Posterior cingulate gyrus (tissue), 11 donors: ENCODE measurements at places on chromosomes 6 and 20.

DNA sequence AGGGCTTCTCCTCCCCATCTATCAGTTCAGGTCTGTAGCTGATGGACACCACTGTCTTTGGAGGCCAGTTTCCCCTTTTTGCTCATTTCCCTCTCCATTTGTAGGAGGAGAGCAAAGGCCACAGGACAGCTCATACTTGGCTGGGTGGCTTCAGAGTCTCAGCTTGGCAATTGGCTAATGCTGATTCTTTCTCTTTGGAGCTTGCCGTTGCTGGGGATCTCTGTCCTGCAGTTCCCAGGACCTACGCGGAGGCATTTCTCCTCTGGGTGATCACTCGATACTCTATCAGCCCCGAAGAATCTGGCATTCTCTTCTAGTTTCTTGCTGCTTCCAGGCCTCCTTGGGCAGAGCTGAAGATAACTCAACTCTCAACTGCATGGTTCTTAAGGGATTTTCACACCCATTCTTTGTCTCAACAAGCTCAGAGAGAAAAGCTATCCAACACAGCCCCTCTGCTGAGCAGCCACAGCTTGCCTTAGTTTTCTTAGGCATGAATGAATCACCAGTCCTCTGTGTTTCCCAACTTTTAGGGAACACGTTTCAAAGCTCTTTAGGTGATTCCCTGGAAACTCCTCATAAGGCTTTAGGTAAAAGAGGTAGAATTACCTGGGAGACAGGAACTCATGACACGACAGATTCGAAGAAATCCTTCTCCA lies 19.2 kb upstream of the SSR1 start:
- no peak for DNase-seq

DNA sequence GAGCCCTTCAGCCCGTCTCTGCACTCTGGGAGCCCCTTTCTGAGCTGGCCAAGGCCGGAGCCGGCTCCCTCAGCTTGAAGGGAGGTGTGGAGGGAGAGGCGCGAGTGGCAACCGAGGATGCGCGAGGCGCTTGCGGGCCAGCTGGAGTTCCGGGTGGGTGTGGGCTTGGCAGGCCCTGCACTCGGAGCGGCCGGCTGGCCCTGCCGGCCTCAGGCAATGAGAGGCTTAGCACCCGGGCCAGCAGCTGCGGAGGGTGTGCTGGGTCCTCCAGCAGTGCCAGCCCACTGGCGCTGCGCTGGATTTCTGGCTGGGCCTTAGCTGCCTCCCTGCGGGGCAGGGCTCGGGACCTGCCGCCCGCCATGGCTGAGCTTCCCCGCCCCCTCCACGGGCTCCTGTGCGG lies 49.8 kb downstream of the GMPR start:
- no peak for DNase-seq

DNA sequence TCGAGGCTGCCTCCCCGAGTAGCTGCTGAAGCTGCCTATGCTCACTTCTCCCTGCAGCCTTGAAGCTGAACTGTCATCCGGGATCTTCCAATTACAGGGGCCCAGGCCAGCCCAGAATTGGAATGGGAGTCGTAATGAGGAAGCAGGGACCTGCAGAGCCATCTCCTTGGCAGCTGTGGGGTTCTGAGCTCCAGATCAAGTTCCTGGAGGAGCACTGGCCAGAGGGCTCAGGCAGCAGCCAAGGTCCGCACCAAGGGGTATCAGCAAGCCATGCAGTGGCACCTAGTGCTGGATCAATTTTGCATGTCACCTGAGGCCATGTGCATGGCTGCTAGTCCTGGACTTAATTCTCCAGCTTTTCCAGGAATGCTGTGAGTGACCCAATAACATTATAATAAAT lies 163.2 kb upstream of the TSHZ2 start:
- no peak for DNase-seq

GRCh38 chr20:1900321-1900801 lies 5.2 kb downstream of the SIRPA start:
- peak; percentile 67 for DNase-seq

- no peak for DNase-seq
These were observed 14.8 kb downstream of the FAXC start for GRCh38 chr6:99334526-99335127.

- DNase-seq = peak; percentile 96
These were observed 59.2 kb downstream of the TRAM2 start for GRCh38 chr6:52517502-52518278.

DNA sequence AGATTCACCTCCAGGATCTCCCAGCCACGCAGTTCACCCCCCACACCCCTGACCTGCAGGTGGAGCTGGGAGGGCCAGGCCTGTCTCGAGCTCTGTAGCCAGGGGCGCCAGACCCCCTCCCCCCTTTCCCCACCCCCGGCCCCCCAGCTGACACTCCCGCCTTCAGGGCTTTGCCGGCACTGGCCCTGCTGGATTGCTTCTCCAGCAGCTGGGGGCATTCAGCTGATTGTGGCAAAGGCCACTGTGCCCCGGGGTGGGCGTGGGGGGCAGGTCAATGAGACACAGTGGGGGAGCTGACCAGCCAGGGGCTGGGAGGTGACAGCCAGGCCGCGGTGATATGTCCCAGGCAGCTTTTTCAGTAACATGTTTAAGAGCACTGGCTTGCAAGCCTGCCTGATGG lies 22.2 kb downstream of the ZBP1 start:
- peak; percentile 56 for DNase-seq

DNA sequence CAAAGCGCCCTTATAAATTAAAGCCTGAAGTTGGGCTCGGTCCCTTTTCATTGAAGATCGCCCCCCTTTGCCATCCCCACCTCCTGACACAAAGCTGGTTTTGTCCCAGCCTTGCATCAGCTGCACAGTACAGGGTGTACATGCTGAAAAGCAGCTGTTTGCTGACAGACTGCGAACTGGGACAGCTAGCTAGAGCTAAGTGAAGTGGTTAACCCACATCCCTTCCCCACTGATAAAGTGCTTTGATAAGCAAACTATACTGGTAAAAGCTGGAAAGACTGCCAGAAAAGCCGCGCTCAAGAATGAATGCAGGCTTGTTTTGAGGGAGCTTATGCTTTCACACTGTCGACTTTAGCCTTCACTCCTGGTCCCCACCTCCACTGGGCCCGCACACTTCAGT lies 207.3 kb downstream of the GMDS start:
- no peak for DNase-seq

DNA sequence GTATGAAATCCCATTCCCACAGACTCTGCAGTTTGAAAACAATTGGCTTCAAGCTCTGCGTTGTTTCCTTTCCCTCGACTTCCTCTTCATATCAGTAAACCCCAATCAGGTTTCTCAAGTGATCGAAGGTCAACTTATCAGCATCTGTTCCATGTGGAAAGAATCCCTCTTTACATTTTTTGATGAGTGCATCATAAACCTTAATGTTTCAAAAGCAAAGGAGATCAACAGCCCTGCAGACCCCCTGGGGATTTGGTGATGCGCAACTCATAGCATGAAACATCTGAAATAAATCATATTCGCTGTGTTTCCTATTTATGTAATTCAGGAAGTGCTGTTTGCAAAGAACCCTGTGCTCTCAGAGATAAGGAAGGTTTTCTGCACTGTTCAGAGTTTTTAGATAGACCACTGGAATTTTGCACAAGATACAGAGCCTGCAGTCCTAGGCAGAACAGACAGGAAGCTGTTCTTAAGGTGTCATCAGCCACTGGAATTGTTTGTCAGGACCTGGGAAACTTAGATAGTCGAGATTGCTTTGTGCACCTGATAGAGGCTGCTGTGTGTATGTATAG lies 216.0 kb downstream of the HIVEP2 start:
- no peak for DNase-seq

DNA sequence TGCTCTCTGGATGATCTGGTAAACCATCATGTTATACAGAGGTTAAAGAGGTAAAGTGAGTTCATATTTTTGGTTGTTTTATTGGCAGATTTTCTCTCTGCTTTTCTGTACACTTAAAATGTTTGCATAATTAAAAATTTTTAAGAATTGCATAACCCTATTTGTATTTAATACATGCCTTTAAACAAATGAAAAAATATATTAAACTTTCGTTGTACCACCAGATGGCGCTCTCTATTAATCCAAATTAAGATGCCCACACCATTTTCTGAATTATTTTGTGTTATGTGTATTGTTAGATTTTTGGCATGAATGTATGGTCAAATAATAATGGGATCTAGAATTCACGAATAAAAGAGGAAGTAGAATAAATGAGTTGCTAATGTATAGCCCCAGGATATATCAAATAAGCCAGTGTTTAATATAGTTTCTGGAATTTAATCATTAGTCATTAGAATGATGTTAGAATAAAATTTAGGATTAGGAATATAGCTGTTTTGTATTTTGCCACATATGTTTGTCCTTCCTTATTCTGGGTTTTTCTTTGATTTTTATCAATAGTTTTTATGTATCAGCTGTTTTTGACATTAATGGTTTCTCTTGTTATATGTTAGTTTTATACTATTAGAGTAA lies 38.9 kb downstream of the SMAP1 start:
- no peak for DNase-seq

DNA sequence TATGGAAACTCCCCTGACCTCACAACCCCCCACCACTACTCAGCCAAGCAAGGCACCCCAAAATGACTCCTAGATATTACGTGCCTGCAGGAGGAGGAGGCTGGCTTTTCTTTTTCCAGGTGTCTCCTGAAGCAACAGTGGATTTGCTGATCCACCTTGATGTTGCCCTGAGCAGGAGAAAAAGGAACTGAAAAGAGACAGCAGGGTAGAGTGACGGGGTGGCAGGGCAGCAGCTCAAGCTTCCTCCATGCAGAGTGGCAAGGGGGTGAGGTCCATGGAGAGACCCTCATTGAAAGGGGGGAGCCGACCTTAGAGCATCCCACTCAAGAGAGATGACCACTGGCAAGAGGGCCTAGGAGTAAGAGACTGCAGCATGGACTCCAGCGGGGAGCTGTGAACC lies 112.0 kb upstream of the SIRPA start:
- DNase-seq = no peak

DNA sequence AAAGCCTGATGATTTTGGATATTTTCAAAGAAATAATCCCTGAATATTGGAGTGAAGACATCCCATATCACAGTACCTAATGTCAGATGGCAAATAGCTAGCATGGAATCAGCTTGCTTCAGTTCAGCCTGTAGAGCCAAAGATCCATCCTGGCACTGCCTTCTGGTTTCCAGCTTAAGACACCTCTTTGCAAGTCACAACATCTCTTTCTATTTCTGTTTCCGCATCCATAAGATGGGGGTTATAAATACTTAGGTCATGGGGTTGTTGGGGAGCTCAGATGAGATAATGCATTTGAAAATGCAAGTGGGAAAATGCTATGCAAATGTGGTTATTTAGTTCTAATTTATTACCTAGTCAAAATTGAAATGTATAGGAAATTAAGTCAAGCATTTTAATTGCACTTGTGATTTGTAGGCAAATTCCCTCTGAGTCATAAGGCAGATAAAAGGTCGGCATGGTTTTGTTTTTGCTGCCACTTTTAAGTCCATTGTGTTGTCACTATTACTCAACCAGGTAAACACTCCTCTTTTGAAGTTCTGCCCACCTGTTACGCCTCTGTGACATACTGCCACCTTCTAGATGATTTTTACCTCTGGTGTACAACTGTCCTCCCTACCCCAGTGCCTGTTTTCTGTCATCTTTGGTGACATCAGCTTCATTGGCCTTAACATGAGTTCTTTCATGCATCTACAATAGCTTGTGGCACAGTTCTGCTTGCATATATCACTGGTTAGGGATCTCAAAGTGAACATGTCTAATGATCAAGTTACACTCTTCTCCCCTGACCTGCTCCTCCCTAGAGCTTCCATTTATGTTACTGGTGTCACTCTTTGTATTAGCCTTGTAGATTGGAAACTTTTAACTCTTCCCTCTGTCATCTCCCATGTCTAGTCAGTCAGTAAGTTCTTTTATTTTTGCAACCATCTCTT lies 96.6 kb downstream of the CDKAL1 start:
- no peak for DNase-seq

GRCh38 chr6:154285826-154286225 lies 70.8 kb downstream of the IPCEF1 start:
- no peak for DNase-seq

DNA sequence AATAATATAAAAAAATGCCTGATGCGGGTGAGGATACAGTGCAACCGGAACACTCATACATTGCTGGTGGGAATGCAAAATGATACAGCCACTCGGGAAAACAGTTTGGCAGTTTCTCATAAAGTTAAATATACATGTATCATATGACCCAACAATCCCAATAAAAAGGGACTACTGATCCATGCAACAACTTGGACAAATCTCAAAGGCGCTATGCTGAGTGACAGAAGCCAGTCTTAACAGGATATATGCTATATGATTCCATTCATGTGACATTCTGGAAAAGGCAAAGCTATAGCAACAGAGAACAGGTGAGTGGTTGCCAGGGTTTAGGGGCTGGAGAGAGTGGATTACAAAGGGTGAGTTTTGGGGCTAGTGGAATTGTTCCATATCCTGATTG lies 170.2 kb upstream of the MLN start:
- DNase-seq = no peak

- no peak for DNase-seq
These were observed 31.2 kb upstream of the CCND3 start for GRCh38 chr6:41972826-41973225.

GRCh38 chr6:90393232-90393884 lies 96.7 kb upstream of the BACH2 start:
- DNase-seq = no peak

DNA sequence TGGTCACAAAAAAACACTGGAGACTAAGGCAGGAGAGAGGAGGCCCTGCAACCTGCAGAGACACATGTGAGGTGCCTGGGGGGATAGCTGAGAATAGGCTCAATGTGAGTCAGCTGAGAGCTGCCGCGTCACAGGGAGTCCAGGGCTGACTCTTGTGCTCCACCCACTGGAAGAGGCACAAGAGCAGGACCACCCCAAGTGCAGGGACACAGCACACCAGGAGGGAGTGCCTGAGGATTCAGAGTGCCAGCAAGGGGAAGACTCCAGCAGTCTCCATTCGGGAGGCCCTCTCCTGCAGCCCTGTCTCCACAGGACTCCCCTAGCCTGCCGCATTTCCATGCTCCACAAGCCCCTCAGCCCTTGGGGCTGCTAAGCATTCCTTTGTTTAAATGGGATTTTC lies 105.5 kb downstream of the HUS1B start:
- no peak for DNase-seq

GRCh38 chr6:11636121-11636520 lies 98.6 kb downstream of the TMEM170B start:
- no peak for DNase-seq

GRCh38 chr6:122789182-122790027 lies at the start of gene SMPDL3A:
Gene SMPDL3A (plus strand): TSS chr6:122789258. CDS start chr6:122789347, 89 bp downstream.
- peak; percentile 93 for DNase-seq

DNA sequence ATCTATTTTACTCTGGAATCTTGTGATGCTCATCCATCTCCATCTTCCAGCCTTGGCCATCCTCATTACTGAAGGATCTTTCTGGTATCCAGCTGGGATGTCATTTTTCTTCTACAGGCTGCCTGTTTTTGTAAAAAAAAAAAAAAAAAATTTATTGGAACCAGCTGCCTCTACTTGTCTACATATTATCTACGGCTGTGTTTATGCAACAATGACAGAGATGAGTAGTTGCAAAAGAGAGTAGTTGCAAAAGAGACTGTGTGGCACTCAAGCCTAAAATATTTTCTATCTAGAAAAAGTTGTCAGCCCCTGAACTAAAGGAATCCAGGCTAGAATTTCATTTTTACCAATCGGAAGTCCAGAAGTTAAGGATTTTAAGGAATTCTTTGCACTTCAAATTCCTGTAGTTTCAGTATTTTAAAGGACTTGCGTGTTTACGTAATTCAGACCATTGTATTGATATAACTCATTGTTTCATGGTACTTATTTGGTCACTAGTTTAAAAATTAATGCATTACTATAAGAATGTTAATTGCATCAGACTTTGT lies 38.6 kb upstream of the PLCG1 start:
- no peak for DNase-seq

- DNase-seq = no peak
These were observed 128.4 kb upstream of the ADGRF1 start for GRCh38 chr6:47170617-47170947.
